DMS 273 treated with DMSO at 0.1 percent for 48 hours (cell line): ENCODE measurements at places on chromosomes 1 and 21.

- DNase-seq: no peak
Measured at GRCh38 chr1:80153762-80154161, 1147.2 kb upstream of the ADGRL4 start.

- no peak for DNase-seq
Measured at GRCh38 chr1:93692026-93692425, 10.4 kb upstream of the BCAR3 start.

- no peak for DNase-seq
Measured at GRCh38 chr1:159985473-159985872, 31.4 kb upstream of the SLAMF9 start.

DNA sequence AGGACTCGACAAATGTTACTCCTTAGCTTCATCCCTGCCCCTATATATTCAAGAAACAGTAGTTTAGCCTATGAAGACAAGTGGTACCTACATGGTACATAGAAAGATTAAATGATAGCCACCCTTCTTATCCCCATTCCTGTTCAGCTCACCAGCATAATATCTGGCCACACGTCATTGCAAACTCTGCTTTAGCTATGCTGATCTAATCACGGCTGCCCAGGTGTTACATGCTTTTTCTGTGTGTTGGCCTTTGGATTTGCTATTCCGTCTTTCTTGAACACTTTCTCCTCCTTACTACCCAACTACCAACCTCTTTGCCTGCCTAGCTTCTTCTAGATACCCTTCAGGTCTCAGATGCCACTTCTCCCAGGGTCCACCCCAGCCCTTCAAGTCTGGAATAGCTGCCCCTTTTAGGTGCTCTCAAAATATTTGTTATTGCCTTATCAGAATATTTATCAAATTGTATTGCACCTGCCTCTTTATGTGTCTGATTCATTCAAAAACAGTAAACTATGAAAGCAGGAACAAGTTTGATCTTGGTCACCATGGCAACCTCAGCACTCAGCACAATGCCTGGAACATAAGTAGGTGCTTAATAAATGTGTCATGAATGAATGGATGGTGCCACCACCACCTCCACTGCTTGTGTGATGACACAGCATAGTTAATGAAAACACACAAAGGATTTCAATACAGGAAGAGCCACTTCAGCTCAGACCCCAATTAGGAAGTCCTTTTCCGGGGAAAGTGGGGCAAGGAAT lies 11.4 kb upstream of the DNASE2B start:
- DNase-seq: no peak

DNA sequence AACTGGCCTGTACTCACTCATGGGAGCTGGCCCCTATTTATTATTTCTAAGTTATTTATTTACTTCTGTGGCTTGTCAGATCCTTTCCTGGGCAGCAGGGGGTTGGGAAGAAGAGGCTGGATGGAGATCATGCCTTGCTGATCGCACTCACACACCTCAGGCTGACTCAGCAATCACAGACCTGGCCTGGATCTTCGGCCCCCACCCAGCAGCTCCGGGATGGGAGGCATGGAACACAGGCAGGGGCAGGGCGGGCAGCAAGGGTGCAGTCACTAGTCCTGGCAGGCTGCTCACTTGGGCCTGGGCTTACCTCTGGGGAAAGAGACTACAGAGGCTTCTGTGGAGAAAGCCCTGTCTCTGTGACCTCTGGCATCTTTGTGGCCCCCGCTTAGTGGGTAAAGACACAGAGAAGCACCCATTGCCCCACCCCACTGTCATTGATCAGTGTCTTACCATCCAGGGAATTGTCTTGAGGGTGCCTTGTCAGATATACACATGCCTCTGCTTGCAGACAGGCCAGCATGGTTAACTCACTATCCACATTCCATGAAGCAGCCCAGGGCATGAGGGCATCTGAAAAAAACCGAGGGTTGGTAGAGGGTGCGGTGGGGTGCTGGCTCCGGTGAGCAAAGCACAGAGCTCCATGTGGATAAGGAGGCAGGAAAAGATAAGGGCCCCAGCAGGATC lies 3.7 kb downstream of the ARTN start:
- DNase-seq: no peak

- DNase-seq: no peak
Measured at GRCh38 chr1:223828162-223828848, 17.4 kb downstream of the TP53BP2 start.
